ENCODE measurements at places on chromosomes 5 and 9. TPM values are rescaled to one million over a fixed set of nuclear protein-coding genes. Genes with fewer than 3 reads are reported as not detected.

The CTNNAL1 gene
- total RNA-seq = 37.4 TPM

The C5orf58 gene
- not detected for total RNA-seq

The RANBP17 gene
- 5.2 TPM for total RNA-seq

The PCDHB16 gene
- total RNA-seq = 1.5 TPM

The CCDC183 gene
- 1.6 TPM for total RNA-seq

The ADAMTS2 gene
- 44.4 TPM for total RNA-seq

The BASP1 gene
- 163 TPM for total RNA-seq

The SNCAIP gene
- total RNA-seq = 19.8 TPM
